Activated CD8-positive, alpha-beta memory T cell treated with anti-CD3 and anti-CD28 coated beads for 1 hour (primary cell): ENCODE measurements at places on chromosomes 4 and X.

GRCh38 chrX:19122641-19123009 is 357 bp upstream of the ADGRG2 start:
- DNase-seq: no peak

DNA sequence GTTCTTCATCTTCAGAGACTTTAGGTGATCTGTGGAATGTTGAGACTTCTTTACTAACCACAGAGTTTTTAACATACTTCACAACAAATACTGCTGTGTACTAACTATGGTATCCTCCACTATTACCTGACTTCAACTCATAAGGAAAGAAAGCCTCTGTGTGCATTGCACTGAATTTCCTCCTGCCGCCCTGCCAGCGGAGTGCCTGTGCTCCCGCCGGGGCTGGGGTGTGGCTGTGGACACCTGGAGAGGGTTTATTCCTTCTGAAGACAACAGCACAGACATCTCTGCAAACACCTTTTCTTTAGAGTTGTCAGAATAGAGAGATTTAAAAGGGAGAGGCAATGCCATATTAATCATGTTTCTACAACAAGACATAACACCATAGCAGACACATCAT is 63.3 kb downstream of the FAT1 start:
- DNase-seq: no peak

- DNase-seq: no peak
These were observed 144.6 kb upstream of the ARHGEF9 start for GRCh38 chrX:63929608-63930007.

DNA sequence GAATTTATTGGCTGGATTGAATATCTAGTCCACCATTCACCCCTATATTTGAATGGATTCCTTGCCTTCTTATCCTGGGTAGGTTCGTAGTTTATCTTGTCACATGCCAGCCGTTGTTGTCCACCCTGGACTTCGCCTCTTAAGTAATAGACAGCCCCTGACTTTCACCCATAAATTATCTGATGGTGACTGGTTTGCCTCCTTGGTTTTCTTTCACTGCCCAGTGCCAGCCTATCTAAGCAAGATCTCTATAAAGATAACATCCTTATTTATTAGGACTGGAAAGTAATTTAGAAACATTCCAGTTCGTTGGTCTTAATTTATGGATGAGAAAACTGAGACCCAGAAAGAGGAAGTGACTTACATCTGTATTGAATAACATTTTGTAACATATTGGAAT is 410.3 kb downstream of the RPA4 start:
- DNase-seq: no peak

DNA sequence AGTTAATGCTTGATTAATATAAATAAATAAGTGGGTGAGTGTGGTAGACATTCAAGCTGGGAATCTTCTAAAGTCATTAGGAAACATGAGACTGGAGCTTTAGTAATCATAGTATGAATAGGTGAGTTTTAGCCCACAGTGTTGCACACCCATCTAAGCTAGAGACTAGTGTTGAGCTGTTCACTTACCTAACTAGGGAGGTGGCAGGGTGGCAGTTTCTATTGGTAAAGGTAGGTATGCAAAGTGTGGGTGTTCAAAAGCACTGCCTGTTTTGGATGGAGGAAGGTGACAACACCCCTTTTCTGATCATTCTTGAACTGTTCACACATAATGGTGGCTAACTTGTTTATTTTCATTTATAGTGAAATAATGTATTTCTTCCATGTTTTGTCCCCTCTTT is 41.3 kb downstream of the PLS3 start:
- DNase-seq: no peak

- DNase-seq: no peak
These were observed 174.5 kb downstream of the SMIM20 start for GRCh38 chr4:26088433-26088928.

DNA sequence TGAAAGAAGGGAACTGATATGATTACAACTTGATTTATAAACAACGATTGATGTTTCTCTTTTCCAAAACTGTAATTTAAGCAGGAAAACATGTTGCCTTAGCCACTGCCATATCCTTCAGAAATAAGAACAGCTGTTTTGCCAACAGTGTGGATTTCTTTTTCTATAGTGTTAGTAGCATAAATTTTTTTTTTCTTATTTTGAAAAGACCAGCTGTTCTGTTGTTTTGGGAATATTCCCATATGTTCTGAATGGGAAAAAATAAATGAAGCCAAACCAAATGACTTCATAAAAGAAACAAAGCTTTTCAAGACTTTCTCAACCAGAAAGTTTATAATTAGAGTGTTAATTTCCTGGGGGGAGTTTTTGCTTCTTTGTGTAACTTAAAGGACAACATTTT is 83.9 kb upstream of the ARHGAP24 start:
- DNase-seq: no peak

- no peak for DNase-seq
These were observed 445 bp downstream of the AP1S2 start for GRCh38 chrX:15854080-15854655.

DNA sequence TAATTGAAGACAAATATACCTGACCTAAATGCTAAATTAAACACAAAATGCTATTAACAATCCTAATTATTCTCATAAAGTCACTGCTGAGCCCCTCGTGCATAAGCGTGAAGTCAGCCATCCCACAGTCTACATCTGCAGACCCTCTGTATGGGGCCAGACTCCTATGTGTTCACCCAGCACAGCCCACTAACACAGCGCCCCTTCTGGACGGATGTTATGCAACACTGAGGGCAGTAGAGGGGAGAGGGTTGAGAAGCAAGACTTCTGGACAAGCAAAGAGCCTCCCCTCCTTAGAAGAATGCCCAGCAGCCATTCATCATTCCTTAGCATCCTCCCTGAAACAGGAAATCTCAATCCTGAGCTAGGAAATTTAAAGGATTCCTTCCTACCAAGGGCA is 7.9 kb downstream of the TRPC3 start:
- no peak for DNase-seq

DNA sequence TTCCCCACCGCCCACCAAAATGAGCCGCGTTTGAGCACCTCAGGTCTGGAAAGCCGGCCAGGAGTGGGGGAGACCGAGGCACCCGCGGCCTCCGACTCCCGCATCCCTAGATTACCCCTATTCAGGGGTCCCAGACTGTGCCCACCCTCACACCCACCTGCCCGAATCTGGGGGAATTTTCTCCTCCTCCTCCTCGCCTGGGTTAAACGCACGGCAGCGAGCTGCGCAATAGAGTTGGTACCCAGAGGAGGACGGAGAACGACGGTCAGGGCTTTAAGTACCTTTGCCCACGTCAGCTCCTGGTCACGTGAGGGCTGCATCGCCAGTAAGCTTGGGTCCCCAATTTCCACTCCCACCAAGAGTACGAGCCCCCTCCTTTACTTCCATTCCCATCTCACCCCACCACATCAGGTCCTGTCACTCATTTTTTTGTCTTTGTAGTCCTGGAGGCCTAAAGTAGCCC is at the start of gene ARMCX2:
ARMCX2 (minus strand) TSS at position 250 of the 463 bp plus-strand sequence. CDS start 2,262 bp downstream, outside the sequence.
- DNase-seq: no peak

GRCh38 chrX:47807548-47807947 is 29.2 kb upstream of the ZNF81 start:
- DNase-seq: no peak

- DNase-seq: no peak
These were observed 36.0 kb upstream of the CCNG2 start for GRCh38 chr4:77120886-77121508.

- no peak for DNase-seq
These were observed 57.2 kb downstream of the ABLIM2 start for GRCh38 chr4:8101213-8102075.

DNA sequence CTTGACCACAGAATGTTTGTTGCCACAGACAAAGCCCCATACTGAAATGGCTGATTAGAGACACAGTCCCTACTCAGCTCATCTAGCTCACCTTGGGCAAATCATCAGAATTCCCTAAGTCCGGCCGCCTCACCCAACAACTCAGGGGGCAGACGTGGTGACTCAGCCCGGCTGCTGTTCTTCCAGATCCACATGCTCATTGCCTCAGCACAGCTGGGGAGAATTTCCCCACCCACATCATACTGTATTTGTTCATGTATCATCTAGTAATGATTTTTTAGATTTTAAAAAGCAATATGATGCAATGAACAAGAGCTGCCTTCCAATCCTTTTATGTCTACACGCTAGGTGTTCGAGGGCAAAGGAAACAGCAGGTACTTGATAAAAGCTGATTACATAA is 333.8 kb upstream of the TENM3 start:
- no peak for DNase-seq

DNA sequence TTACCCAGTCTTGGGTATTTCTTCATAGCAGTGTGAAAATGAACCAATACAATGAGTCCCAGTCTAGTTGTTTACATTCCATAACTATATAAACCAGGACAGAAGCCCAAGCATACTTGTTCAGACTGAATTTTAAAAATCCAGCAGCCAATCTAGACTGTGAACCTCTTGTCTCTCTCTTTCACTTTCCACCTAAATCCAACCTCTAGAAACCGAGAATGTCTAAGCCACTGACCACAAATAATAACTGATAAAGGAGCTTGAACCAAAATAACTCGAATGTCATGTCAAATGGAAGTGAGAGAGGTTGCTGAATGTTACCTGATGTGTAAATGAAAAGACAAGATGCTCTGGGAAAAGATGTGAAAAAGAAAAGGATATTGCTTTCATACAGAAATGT is 544.7 kb downstream of the NLGN4X start:
- no peak for DNase-seq

DNA sequence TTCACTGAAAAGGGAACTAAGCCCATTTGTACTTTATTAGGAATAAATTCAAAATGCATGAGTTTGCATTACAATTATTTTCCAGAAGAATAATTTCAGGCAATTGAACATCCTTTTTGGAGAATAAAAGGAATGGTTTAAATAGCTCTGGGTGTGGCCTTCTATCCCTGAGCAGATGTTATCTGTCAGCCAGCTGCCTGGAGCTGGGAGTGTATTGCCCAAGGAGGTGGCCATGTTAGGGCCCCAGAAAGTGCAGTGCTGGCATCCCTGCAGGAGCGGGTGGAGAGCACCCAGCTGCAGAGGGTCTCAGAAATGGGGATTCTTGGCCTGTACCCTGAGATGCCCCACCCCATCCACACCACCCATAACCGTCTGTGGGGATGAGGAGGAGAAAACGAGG is 21.6 kb upstream of the VEGFD start:
- DNase-seq: no peak

- no peak for DNase-seq
These were observed 13.1 kb upstream of the PARM1 start for GRCh38 chr4:74919783-74920182.

GRCh38 chrX:154526901-154527675 is 11.1 kb upstream of the FAM3A start:
- peak; percentile 24 for DNase-seq

DNA sequence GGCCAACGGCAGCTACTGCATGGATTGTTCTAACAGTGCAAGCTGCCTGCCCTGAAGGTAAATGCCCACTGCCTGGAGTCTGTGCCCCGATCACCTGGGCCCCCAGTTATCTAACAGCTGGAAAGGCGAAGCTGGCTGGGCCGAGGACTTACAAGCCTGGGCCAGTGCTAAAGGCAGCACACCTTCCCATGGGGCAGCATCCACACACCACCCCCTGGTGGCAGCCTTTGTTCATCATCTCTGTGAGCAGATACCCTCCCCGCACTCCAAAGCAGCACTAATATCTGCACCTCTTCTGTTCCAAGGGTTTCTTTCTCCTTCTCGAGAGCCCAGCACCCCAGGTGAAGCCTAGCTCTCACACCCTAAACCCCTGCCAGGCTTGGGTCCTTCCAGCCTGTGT is 7.6 kb downstream of the SLC2A9 start:
- DNase-seq: no peak

- DNase-seq: no peak
These were observed 51.3 kb downstream of the RNF150 start for GRCh38 chr4:141081921-141082395.

- DNase-seq: no peak
These were observed 240.8 kb upstream of the TAPT1 start for GRCh38 chr4:16467061-16467460.

GRCh38 chrX:10821293-10821692 is 200.9 kb upstream of the MID1 start:
- DNase-seq: no peak

- no peak for DNase-seq
These were observed 492.9 kb downstream of the INPP4B start for GRCh38 chr4:142353149-142353738.

DNA sequence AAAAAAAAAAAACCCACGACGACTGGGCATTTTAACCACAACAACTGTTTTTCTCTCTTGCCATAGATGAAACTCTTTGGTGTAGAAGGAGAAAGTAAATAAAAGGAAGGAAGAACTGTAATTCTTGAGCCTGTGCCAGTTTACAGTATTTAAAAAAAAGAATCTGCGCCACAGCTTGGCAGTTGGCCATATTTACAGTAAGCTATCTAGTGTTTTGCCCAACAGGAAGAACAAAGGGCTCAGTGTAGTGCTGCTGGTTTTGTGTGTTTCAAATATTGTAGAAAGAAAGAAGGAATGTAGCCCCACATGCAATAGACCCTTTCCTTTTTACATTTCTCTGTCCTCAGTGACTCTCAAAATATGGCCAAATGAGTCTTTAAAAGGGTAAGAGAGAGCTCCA is 66.1 kb downstream of the NR3C2 start:
- DNase-seq: peak; percentile 4

DNA sequence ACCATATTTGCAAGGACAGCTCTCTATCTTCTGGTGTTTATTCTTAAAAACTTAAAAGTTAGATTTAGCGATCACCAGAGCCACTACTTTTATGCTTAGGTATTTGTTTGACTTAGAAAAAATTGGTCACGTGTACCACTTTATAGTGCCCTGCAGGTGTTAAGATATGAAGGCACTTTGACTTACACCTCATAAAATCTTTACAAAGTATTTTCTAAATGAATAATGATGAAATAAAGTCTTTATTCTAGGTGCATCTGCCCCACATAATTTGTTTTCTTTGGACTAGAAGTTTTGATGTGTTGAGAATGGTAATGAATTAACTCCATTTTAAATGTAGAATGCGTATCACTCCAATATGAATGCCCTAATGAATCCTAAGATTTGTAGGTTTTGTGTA is 2.9 kb downstream of the FMR1 start:
- no peak for DNase-seq

GRCh38 chr4:183905593-183906488 is 734 bp downstream of the STOX2 start:
- no peak for DNase-seq

GRCh38 chr4:39571504-39571903 is 44.3 kb upstream of the UGDH start:
- DNase-seq: no peak

GRCh38 chrX:24870143-24870542 is 145.6 kb downstream of the ARX start:
- no peak for DNase-seq

- DNase-seq: no peak
These were observed 121.5 kb downstream of the PPEF1 start for GRCh38 chrX:18828832-18829404.

- DNase-seq: no peak
These were observed 217.9 kb downstream of the HS6ST2 start for GRCh38 chrX:132740316-132741123.

- DNase-seq: peak; percentile 77
These were observed 60.9 kb upstream of the LAS1L start for GRCh38 chrX:65595460-65595876.

DNA sequence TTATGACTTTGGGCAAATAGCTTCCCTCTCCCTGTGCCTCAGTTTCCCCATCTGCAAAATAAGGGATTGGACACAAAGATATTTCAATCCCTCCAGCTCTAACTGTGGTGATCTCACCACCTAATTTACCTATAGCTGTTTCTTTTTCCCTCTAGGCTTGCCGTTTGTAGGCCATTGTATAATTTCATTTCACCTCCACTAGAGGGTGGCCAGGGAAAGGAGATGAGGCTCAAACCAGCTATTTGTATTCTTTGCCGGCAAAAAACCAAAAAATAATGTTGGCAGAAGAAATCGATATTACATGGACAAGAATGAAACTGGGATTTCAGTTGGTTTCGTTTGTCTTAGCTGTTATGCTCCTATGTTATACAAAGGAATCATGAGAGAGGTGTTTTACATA is 36.1 kb upstream of the DOCK11 start:
- no peak for DNase-seq
